ENCODE measurements at places on chromosomes 6 and 20.
A peak's percentile ranks its signal among the peaks of the same experiment; 100 is the strongest.

DNA sequence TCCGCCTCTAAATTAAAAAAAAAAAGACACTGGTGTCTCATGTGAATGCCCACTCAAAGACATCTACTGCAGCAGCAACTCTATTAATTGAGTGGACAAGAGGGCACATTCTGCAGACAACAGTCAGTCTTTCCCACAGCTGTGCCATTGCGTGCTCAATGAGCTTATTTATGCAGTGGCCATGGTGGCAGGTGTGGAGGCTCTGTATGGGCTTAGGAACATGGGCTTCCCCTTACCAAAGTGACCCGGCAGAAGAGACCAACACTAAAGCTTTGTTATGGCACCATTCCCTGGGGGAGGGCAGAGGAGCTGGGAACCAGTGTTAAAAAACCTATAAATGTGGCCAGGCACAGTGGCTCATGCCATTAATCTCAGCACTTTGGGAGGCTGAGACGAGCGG lies 4.2 kb upstream of the VAPB start:
- no peak for DNase-seq

GRCh38 chr6:20644667-20645370 lies 110.6 kb downstream of the CDKAL1 start:
- no peak for DNase-seq

DNA sequence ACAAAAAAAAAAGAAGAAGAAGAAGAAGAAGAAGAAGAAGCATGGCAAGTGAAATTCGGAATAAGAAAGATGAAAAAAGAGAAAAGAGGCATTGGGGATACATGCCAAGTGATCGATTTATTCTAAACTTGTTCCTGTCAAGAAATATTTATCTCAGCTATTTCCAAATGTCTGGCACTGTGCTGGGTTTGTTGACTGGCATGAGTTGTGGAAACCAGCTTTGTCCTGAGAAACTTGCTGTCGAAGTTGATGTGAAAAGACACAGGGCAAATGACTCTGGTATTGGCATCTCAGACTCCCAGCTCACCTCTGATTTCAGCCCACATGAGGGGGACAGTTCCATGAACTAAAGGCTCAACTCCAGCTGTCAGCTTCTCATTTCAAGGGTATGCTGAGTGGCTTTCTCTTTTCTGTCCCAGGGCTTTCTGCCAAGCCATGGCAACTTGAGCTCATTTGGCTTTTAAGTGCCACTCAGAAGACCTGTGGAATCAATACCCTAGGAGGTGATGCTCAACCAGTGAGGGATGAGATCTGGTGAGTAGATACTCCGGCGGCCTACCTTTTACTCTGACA lies 253.3 kb upstream of the JAG1 start:
- DNase-seq: no peak

- DNase-seq: peak; percentile 31
Observed at GRCh38 chr6:97497713-97498331, 214.8 kb upstream of the MMS22L start.

GRCh38 chr6:97939440-97940168 lies 656.6 kb upstream of the MMS22L start:
- no peak for DNase-seq

- DNase-seq: no peak
Observed at GRCh38 chr20:59578436-59579403, 25.6 kb upstream of the PHACTR3 start.

- DNase-seq: no peak
Observed at GRCh38 chr20:19974630-19975435, 42.3 kb upstream of the NAA20 start.

DNA sequence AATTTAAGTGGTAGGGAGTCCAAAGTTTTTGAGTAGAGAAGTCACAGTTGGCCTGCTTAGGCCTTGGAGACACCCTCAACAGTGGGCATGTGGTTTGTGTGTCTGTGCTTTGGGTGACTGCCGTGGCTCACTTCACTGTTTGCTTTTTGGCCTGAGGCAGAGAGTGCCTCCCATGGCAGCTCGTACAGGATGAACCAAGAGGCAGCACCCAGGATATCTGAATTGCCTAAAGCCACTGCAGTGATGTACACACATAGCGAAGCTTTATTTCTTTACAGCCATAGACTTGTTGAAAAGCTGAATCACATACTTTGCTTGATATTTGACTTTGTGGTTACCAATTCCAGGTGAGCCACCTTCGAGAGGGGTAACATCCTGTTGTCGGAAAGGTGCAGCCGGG lies 21.6 kb downstream of the RREB1 start:
- no peak for DNase-seq

DNA sequence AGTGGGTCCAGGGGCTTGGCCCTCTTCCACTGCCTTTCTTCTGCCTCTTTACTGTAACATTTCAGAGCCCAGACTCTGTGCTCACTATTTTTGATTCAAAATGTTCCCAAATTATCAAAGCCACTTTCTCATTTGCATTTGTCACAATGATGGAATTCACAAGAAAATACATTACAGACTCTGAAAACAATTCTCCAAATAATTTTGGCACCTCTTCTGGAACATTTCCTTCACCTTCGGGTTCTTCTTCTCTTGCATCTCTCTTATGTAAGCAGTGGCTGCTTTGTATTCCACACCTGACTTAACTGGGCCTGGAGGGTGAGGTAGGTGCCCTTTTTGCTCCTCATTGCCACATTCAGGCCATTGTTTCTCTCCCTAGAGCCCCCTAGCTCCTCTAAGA lies 30.0 kb downstream of the ZNF184 start:
- no peak for DNase-seq

Measured in activated CD8-positive, alpha-beta memory T cell treated with anti-CD3 and anti-CD28 coated beads for 1 hour (primary cell).